Adrenal gland (tissue), 19 donors: ENCODE measurements at places on chromosomes 5 and 9.

GRCh38 chr5:176891331-176891958 lies 7.7 kb downstream of the HK3 start:
- DNase-seq, result no peak

- DNase-seq, result no peak
Observed at GRCh38 chr5:5352675-5353074, 69.8 kb upstream of the ICE1 start.

- peak; percentile 96 for DNase-seq
Observed at GRCh38 chr5:139439013-139439903, at the start of gene DNAJC18. TSS of gene DNAJC18 (minus strand) at chr5:139439525. CDS start at chr5:139439445, 80 bp downstream.

DNA sequence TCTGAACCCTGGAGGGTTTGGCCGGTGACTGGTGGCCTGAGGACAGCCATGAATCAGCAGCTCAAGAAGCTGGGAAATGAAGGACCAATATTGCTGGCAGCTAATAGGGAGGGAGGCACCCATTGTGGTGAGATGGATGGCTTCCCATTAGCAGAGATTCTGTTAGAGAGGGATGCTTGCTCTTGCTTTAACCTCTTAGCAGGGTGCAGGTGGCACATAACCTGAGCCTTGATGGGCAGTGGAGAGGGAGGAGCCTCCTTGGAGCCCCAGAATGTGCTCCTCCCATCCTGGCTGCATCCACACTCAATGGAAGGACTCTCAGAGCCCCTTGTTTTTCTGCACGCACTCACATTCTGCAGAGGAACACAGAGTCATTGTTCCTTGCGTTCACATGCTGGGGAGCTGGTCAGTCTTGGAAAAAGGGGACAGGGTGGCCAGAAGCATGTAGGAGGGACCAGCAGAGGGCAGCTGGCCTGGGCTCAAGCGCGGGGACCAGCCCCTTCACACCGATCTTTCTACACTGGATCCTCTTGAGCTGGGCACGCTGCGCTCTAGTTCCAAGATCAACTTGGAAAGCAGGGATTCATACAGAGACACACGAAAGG lies 161.8 kb downstream of the MED10 start:
- DNase-seq, result no peak

GRCh38 chr5:124789104-124789605 lies 42.7 kb upstream of the ZNF608 start:
- DNase-seq, result no peak

DNA sequence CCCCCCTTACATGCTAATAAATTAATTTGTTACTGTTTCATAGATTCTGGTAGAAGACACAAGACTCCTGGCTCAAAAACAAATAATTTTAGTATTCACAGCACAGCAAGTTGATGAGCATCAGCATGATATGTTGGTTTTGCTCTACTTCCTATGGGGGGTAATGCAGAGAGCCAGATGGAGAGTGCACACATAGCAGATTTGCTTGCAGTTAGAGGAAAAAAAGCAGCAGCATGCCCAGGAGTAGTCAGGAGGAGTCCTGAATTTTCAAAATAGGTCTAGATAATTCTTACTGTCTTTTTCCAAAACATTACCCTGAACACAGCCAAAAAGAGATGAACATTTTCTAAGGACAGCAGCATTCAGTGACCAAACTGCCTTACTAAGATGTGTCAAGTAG lies 261.3 kb downstream of the COX7C start:
- DNase-seq, result no peak

GRCh38 chr5:74337254-74337983 lies 303.1 kb downstream of the ENC1 start:
- no peak for DNase-seq

DNA sequence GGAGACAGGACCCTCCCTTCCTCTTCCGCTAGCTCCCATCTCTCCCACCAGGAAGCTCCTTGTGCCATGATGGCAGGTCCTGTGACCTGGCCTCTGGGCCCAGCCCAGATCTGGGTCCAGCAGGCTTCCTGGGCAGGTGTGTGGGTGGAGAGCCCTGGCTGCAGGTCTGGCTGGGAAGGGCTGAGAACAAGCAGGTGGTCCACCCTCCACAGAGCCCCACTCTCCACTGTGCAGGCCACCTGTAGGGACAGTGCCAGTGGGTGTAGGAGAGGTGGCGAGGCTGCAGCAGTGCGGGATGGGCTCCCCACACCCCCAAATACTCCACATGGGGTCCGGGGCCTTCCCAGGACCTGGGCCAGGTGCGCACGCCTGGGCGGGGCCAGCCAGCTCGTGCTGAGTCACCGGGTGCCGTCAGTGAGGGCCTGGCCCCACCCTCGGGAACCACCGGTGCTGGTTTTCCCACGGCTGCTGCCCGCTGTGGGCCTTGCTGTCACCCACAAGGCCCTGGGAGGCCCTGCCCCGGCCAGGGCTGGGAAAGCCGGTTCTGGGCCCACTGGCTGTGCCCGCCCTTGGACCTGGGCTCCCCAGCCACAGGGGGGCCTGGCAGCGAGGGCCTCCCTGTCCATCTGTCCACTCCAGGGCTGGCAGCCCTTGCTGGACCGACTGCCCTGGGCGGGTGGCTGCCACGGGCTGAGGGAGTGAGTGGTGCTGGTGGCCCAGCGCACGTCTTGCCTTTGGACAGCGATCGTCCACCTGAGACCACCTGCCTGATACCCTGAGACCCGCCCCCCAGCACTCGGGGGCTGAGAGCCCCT lies 9.3 kb upstream of the NRARP start:
- DNase-seq, result no peak

DNA sequence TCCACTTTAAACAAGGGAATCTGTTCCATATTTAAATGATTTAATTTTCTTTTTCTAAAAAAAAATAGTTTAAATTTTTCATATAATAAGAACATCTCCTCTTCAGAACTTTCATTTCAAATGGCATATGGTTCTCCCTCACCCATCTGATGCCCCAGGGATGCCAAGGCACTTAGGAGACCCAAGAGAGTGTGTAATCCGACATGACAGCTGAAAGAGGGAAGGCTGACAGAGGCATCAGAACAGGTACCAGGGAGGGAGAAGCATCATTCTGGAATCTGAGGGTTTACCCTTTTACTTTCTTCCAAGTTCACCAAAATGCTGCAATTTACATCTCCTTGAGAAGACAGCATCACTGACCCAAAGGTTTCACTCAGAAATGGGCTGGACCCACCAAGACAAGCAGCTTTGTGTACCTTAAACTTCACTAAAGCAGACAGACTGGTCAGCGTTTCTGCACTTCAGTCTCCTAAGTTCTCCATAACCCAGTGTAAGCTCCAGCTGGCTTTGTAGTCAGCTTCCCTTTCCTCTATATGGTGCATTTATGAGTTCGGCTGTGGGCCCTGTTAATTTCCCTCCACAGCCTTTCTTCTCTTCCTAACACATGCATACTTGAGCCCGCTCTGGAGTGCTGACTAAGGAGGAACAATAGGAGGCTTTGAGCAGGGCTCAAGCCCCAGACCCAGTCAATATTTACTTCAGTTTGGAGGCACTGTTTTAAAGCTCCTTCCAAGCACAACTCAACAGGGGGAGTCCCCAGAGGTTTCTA lies 17.7 kb downstream of the EFNA5 start:
- DNase-seq, result no peak

DNA sequence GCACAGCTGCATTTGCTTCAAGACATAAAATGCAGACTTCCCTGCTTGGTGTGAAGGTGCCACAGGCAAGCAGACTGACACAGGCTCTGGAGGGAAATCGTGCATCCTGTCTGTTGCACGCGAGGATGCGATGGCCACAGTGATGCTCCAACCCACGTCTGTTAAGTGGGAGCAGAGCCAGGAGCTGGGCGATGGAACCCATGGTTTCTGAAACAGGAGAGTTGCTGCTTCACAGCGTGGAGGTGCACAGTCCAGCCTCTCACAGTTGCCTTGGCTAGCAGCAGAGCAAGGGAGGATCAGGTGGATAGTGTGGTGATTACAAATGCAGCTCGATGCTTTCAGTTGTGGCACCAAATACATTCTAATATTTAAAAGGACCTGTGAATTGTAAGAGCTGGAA lies 108.8 kb downstream of the TENT4A start:
- no peak for DNase-seq

DNA sequence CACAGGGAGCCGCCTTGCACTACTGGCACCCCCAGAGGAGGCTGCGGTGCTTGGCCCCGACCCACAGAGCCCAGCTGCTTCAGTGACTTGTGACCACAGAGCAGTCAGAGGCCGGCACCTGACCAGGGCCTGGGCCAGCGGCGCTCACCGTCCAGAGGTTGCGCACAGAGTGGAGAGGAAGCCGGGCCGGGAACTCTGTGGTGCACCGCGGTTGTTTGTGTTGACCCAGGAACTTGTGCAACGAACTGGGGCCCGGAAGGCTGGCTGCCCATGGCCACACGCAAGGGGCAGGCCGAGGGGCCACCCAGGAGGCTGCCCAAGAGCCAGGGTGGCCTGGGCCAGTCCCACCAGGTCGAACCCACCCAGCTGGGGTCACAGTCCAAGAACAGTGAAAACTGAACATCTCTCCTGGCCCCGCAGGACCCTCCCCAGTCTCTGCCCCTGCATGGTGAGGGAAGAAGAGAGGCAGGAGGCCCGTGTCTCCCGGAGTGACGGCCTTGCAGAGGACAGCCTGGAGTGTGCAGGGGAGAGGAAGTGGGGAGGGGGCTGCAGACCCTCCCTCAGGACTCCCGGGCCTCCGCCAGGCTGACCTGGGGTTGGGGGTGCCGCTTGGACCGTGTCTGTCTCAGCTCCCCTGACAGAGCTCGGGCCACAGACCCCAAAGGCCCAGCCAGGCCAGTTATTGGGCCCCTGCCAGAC lies 42.8 kb upstream of the EGFL7 start:
- no peak for DNase-seq

DNA sequence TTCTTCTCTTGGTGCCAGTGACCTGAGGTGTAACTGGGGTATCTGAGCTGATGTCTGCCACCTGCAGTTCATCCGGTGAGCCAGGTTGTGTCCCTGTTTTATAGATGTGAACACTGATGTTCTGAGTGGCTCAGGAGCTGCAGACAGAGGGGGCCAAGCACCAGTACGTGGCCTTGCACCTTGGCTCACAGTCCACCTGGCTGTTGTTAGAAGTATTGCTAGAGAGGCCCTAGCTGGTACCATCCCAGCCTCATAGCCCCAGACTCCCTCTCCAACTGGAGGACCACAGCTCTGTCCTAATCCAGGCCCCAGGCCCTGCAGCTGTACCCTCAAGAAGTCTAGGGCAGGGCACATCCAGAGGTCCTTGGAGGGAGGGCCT lies 16.2 kb downstream of the PHF2 start:
- peak; percentile 53 for DNase-seq

GRCh38 chr5:158265931-158266700 lies 407.2 kb upstream of the CLINT1 start:
- no peak for DNase-seq

GRCh38 chr5:643811-644271 lies 31.7 kb downstream of the CEP72 start:
- DNase-seq, result no peak

- DNase-seq, result no peak
Observed at GRCh38 chr9:27421577-27421976, 102.5 kb upstream of the IFNK start.

- no peak for DNase-seq
Observed at GRCh38 chr5:112691758-112692157, 45.9 kb upstream of the APC start.

GRCh38 chr5:14118551-14119320 lies 24.4 kb upstream of the TRIO start:
- DNase-seq, result no peak

GRCh38 chr5:175027390-175027789 lies 303.0 kb downstream of the MSX2 start:
- no peak for DNase-seq

GRCh38 chr5:151925340-151925739 lies 689 bp upstream of the GLRA1 start:
- DNase-seq, result no peak

DNA sequence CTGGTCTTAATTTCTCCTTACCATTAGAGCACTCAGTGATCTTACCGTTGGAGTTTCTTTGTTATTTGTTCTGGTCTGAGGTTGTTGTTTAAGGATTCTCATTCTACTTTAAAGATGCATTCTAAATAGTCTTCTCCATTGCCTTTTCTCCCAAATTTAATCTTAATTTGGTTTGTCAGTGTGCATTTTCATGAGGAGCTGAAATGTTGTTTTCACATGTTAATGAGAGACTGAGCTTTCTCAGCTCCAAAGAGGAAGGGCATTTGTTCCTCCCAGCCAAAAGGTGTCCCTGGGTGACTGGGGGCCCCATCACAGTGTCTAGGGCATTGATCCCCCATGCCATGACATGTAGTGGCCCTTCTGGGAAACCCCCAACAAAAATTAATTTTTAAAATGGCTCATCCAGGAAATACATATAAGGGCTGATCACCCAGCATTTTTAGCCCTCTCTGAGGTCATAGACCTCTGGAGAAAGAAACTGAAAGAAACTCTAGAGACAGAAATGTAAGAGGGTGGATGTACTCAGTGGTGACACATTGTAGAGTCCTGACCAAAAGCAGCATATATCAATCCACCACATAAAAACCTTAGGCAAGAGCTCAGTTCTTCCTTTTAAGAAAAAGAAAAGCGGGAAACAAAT lies 240.4 kb upstream of the RAI14 start:
- no peak for DNase-seq
